ENCODE measurements at places on chromosomes 6 and 20.

DNA sequence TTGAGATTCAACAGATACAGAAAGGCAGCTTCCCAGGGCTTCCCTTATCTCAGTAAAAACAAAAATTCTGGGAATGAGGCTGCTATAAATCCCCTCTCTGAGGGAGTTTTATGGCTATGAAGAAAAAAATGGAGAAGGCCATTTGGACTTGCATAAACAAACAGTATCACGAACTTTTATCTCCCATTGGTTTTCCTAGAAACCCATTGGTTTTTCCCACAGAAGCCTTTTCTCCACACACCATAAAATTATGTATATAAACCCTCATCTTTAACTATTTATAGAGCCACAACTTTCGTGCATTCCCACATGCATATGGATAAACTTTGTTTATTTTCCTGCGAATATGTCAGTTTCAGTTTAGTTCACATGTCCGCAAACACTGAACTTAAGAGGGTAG, 36.2 kb upstream of the BTBD3 start:
- no peak for DNase-seq

DNA sequence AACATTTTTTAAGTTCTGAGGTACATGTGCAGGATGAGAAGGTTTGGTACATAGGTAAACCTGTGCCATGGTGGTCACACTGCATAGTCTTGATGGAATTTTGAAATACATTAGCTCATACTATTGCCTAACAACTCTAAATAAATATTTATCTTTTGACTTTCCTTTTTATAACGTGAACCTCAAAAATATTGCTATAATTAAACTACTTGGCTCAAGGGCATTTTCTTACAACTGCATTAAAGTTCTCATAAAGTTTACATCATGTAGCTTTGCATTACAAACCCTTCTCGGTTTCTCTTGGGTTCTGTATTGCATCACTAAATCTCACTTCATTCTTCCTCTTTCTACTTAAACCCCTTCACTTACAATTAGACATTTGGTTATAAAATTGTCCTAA, 636.0 kb upstream of the PTCHD4 start:
- DNase-seq: no peak

GRCh38 chr6:138555421-138555988, 56.2 kb upstream of the NHSL1 start:
- DNase-seq: no peak

- peak; percentile 66 for DNase-seq
These were observed 10.5 kb downstream of the ZC3H12D start for GRCh38 chr6:149474108-149474935.

DNA sequence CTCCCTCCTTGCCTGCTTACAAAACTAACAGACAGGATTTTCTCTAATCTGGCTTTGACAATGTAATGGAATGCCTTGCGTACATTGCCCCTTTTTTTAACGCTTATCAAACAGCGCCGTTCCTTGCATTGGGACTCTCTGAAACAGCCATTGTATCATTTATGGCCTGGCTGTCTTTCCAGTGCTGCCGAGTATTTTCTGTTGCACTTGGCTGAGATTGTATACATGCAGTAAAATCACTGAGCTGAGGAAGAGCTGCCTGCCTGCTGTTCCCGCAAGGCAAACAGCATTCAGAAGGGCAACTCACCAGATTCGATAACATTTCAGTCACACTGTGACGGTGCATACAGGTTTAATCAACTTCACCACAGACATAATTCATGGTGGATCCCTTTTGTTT, 106.0 kb downstream of the SH3BGRL2 start:
- no peak for DNase-seq

- DNase-seq: no peak
These were observed 327.0 kb downstream of the NRN1 start for GRCh38 chr6:5679691-5680090.

DNA sequence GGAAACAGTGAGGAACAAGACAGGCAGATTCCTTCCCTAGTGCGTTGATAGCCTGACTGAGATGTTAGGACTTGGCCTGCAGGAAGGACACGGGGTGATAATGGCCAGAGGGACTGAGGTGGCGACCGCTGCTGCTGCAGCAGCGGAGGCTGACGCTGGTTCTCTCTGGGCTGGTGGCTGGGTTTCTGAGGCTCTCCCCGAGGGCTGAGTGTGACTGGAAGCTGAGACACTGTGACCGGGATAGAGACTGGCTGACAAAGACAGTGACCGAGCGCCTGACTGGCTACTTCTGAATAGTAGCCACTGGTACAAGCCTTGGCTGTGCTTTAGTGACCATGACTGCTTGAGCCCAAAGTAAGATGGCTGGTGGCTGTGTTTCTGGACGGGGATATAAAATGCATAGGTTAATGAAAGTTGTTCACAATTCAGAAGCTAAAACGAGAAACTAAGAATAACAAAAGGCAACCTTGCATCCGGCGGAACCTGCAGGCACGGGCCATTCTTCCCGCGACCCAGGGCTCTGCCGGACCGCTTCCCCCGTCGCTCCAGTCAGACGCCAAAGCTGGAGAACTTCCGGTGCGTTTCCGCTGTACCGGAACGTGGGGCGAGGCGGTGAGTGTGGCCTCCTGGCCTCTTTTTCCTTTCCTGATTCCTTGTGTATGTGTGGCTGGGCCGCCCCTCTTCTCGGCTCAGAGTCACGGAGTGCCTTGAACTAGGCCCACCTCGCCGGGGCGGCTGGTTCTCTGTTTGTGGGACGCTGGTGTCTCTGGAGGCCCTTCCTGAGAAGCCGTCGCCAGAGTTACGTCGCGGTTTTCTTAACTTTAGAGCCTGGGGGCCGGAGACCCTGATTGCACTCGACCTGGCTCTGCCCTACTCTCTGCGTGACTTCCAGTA, at the start of gene AAR2:
Gene AAR2, plus strand, starts transcription at position 587 of the 894 bp plus-strand sequence. CDS start 3,391 bp downstream, outside the sequence.
- DNase-seq: peak; percentile 93

Data from posterior vena cava (tissue), 2 donors.